ENCODE measurements at places on chromosomes 11 and 22. TPM values are rescaled to one million over a fixed set of nuclear protein-coding genes. Genes with fewer than 3 reads are reported as not detected.

The FAM83F gene
- 0.08 TPM for total RNA-seq

The YPEL1 gene
- 13.0 TPM for total RNA-seq

The DCUN1D5 gene
- total RNA-seq, result 23.5 TPM

The ADAMTS8 gene
- total RNA-seq, result not detected

The RFPL1 gene
- total RNA-seq, result not detected

The MYBPC3 gene
- total RNA-seq, result not detected

The POU2AF3 gene
- total RNA-seq, result not detected

The MS4A6E gene
- total RNA-seq, result not detected

The LRRN4CL gene
- 0.35 TPM for total RNA-seq

The CCDC188 gene
- total RNA-seq, result not detected

The APOA4 gene
- not detected for total RNA-seq

The CSF2RB gene
- total RNA-seq, result 0.58 TPM

The SERHL2 gene
- total RNA-seq, result 0.45 TPM

The CABP4 gene
- 3.4 TPM for total RNA-seq

The APOBEC3A gene
- not detected for total RNA-seq

The C11orf86 gene
- total RNA-seq, result not detected

The APOA5 gene
- total RNA-seq, result not detected

The CECR2 gene
- 0.05 TPM for total RNA-seq

The CREB3L1 gene
- not detected for total RNA-seq

The TIGD3 gene
- 0.81 TPM for total RNA-seq

The DDI1 gene
- total RNA-seq, result not detected
